ENCODE measurements at places on chromosomes 16 and 17.
A peak's percentile ranks its signal among the peaks of the same experiment; 100 is the strongest.

- no peak for DNase-seq
Observed at GRCh38 chr17:79948945-79949655, 86.6 kb downstream of the TBC1D16 start.

GRCh38 chr17:40614431-40615067 is 33.1 kb downstream of the SMARCE1 start:
- no peak for DNase-seq

DNA sequence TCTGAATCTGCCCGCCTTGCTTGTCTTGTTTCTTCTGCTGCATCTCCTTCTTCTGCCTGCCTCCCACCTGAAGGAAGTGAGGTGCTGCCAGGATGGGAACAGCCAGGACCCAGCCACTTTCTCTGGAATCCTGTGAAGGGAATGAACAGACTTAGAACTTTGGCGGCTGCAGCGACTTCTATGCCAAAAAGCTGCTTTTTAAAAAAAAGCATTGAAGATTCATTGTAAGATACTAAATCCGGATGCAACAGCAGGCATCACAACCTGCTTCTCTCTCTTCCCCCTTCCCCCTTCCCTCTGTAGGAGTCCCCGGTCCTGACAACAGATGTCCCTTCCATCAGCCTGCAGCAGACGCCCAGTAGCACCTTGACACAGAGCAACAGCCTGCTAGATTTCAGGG is 176.3 kb downstream of the HS3ST4 start:
- peak; percentile 19 for DNase-seq

DNA sequence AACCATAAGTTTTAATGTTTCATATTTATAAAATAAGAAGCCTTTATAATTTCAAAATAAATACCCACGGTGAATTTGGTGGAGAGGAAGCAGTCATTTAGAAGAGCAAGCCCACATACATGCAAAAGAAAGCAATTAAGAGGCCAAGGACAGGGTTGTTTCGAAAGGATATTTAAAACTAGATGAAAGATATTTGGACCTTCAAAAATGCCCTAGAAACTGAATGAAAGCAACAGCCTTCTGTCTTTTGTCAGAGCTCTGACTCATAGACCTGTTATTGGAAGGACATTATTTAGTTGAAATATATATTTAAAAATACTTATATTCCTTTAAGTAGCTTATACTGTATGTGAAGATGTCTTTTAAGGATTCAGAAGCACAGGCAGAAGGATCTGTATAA is 8.6 kb upstream of the METTL9 start:
- DNase-seq = no peak

- no peak for DNase-seq
Observed at GRCh38 chr17:32345951-32346600, 3.9 kb upstream of the ZNF207 start.

DNA sequence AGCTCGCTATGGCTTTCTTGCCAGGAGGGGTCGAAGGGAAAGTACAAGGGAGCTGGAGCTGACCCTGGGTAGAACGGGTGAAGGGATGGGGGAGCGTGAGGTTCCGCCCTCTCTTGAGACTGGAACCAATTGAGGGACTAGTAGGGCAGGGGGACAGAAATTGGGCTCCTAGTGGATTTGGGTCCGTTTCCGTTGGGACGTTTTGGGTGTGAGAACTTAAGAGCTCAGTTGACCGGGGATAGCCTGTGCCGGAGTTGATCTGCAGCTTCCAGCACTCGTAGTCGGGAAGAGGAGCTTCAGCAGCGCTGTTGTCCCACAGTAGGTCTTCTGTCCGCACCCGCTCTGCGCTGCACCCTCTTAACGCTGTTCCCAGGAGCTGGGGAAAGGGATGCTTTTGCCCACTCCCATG is 481 bp downstream of the CNTROB start:
- DNase-seq = peak; percentile 7

GRCh38 chr17:19010729-19011505 is 6.4 kb upstream of the FAM83G start:
- no peak for DNase-seq

DNA sequence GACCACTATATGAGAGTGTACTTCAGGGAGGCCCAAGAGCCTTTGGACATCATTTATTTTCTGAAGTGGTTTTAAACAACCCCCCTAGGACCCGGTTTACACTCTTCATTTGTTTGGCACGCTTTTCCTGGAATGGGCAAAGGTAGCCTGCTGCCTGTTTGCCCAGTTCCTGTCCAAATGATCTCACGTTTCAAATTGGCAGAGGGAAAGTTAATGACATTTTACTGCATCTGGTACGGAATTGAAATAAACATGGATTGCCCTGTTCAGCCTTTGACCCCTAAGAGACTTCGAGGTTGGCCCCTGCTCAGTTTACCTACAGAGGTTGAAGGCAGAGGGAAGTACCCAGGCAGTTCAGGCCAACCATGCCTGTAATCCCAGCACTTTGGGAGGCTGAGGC is 5.8 kb upstream of the RPRML start:
- no peak for DNase-seq

- DNase-seq = no peak
Observed at GRCh38 chr16:72927199-72928089, 120.5 kb downstream of the ZFHX3 start.

- DNase-seq = no peak
Observed at GRCh38 chr16:49592546-49593423, 219.2 kb downstream of the C16orf78 start.

- DNase-seq = no peak
Observed at GRCh38 chr17:45761957-45762565, 22.1 kb upstream of the CRHR1 start.

DNA sequence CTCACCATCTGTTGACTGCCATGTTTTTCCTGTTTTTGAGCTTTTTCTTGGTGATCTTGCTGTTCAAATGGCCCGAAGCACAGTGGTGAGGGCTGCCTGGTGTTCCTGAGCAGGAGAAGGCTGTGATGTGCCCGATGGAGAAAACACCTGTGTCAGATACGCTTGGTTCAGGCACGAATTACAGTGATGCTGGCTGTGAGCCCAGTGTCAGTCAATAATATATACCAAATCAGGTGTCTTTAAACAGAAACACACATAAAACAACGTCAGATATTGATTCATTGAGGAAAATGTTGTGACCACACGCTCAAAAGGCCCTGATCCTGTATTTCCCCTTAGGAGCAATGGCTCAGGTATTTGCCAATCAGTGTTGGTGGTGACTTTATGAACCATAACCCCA is 111.7 kb downstream of the SDR42E1 start:
- DNase-seq = no peak

DNA sequence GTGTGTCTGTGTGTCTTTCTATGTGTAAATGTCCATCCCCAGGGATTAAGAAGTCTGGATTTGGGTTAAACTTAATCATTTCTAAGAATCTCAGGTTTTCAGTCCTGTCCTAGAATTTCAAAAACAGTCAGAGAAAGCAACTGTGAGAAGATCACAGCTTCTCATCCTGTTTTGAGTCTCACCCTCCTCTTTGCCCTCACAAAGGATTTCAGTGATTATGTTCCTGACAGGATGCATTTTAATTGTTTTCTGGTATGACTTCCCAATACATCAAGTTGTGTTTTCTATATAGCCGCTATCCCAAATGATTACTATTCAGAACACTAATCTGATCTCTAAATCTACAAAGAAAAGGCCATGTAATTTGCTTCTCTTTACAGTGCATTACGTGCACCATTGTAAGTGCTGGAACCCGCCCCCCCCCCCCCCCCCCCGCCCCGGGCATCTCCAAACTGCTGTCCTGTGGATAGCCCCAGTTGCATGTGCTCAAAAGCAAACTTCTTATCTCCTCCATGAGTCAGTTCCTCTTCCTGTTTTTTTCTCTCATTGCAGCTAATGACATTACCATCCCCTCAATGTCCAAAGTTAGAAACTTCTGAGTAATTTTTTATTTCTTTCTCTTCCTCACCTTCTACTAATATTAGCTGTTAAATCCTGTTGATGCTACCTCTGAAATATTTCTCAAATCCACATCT is 73.9 kb downstream of the CDH13 start:
- no peak for DNase-seq

- no peak for DNase-seq
Observed at GRCh38 chr17:75570772-75571171, 16.8 kb upstream of the MYO15B start.

GRCh38 chr17:76385892-76386786 is 1.7 kb downstream of the SPHK1 start:
- no peak for DNase-seq

DNA sequence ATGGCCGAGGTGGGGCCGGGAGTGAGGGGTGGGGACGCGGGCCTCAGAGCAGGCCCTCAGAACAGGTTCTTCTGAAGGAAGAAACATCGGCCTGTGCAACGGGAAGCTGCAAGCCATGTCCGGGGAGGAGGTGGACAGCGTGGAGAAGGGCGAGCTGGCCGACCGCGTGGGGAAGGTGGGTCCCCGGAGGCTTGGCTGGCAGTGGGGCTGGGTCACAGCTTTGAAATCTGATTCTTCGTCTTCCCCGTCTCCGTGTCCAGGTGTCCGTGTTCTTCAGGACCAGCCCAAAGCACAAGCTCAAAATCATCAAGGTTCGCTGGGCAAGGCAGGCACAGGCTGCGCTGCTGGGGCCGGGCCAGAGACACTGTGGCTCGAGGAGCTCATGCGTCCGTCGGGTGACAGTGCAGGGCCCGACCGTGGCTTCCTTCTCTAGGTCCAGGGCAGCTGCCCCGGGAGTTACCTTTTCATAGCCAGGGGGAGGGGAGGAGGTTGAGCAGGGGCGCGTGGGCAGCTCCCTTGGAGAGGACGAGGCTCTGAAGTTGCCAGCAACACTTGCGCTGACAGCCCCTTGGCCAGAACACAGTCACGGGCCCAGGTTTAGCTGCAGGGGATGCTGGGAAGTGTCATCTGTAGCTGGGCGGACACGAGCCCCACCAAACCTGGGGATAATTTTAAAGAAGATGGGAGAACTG is 51.3 kb downstream of the MEAK7 start:
- no peak for DNase-seq

GRCh38 chr17:76709077-76709950 is 1.5 kb downstream of the MXRA7 start:
- peak; percentile 51 for DNase-seq

DNA sequence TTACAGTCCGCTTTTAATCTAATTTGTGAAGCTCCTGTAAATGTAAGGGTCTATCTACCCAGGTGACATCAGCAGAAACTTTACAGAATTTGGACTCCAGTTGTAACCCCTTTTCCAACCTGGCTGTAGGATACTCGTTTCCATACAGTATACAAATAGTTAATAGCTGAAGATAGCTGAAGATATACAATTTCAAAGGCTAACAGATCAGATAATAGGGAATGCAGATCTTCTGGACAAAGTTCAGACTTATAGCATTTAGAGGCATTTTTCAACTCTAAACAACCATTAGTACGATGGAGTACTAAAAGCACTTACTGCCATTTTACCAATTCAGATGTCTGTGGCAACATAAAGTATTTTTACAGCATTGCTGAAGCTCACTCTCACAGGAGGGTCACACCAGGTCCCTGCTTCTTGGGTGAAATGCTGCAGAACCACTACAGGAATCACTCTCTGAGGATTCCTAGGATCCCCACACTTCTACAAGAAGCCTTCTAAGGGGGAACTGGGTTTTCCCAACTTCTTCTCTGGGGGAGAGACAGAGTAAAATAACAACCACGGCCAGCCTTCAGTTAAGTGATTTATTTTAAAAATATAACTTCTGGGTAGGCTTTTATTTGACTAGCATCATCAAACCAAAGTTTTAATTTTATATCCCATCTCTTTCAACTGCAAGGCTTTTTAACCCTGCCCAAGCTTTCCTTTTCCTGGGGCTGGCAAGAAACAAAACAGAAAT is 2.9 kb downstream of the VEZF1 start:
- DNase-seq = no peak

- DNase-seq = no peak
Observed at GRCh38 chr17:51120357-51120738, 320 bp downstream of the SPAG9 start.

GRCh38 chr17:13671771-13672170 is 70.0 kb upstream of the HS3ST3A1 start:
- no peak for DNase-seq

- no peak for DNase-seq
Observed at GRCh38 chr17:10276436-10276835, 78.0 kb upstream of the GAS7 start.

- DNase-seq = no peak
Observed at GRCh38 chr16:3066440-3066748, 954 bp downstream of the IL32 start.

GRCh38 chr17:50684612-50685333 is 22.9 kb downstream of the ANKRD40 start:
- no peak for DNase-seq

DNA sequence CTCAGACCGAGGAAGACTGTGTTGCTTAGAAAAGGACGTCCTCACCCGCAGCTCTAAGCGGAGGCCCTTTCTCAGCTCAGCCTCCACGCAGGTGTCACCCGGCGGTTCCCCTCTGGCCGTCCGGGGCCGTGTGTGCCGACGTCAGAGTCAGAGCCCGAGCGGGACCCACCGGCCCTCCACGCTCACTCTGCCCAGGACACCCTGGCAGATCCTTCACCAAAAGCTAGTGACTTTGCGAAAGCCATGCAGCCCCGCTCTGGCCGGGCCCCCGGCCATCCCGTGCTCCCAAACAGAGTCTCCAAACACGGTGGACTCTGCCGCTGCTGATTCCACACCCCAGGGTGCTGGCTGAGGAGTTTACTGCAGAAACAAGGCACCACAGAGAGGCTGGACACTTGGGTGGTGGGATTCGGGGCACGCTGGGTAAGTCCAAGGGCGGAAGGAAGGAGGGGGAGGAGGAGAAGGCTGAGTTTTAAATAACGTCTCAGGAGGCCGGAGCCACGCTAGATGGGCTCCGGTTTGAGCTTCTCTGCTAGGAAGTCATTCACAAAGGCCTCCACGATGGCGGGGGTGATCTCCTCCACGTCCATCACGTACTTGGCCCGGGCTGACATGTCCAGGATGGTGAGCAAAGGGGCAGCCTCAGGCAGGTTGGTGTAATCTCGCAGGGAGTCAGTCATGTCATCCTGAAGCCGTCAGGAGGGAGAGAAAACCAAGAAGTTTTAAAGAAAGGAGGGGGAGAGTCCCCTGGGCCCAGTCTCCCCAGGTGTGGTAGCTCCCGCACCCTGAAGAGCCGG is 18.5 kb downstream of the MRM3 start:
- DNase-seq = no peak

GRCh38 chr16:1341495-1342420 is 8.3 kb downstream of the BAIAP3 start:
- no peak for DNase-seq

- no peak for DNase-seq
Observed at GRCh38 chr16:71287911-71288310, 1.3 kb downstream of the CMTR2 start.

- no peak for DNase-seq
Observed at GRCh38 chr16:23927796-23928195, 92.0 kb downstream of the PRKCB start.

DNA sequence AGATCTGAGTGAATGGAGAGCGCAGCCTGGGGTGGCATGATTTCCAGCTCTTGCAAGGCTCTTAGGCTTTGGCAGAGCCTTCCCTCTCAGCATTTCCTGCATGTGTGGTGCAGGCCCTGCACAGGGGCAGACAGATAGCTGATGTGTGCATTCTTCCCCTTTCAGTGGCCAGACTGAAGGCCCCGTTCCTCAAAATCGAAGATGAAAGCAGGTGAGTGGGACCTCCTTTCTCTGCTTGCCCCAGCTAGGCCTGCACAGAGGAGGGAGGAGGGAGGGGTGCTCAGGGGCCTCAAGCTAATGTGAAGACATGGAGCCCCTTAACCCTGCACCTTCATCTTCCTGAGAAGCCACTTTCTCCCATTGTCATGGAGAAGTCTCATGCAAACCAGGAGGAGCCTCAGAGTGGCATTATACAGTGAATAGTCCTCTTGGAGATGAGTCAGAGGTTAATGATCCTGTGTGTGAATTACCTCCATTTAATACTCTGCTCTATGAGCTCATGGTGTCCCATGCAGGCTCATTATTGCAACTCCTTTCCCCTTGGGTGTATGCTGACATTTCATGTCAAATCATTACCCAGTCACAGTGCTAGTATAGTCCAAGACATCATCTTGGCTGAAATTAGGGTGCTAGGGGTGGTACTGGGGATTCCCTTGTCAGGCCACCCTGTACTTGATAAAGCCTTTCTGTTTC is 20.4 kb upstream of the ADAM11 start:
- no peak for DNase-seq

Measured in hypothalamus (tissue), 51 donors.